Lung (tissue), 17 donors: ENCODE measurements at places on chromosomes 3 and 15. TPM values are rescaled to one million over a fixed set of nuclear protein-coding genes. Genes with fewer than 3 reads are reported as not detected.

Gene POLQ
- total RNA-seq: 2.1 TPM

Gene CCR2
- total RNA-seq: 8.8 TPM

Gene NAALADL2
- 8.5 TPM for total RNA-seq

Gene GOLGA6B
- total RNA-seq: not detected

DNA sequence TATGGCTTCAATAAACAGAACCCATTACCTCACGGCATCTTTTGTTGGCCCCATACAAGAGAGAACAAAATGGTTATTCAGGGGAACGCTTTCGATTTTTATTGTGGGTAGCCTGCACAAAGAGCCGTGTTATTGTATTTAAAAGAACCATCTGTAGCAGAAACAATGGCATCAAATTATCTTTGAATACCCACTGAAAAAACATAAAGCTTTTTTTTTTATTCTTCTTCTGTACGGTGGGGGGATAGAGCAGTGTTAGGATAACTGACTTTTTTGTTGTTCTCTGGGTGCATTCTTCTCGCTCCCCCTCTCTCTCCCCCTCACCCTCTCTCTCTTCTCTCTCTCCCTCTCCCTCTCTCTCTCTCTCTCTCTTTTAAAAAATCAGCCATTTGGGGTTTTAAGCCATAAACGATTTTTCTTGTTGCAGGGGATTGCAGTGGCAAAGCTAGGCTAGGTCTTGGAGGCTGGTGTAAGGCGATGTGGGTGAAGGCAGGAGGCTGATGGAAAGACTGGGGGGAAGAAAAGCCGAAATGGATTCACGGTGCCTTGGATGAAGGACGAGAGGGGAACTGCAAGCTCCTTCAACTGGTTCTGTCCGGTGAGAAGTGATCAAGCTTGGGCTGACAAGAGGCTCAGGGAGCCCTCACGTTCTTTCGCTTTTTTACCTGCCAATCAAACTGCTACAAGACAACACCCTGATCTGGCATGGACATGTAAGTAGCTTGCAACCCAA lies 12.4 kb upstream of the SOX2 start:
- DNase-seq: peak; percentile 12
- H3K27ac ChIP-seq: no peak overlapping the region
- H3K4me1 ChIP-seq: peaks cover 3% of the 10 kb centered on the region
- H3K4me3 ChIP-seq: no peak overlapping the region
- H3K27me3 ChIP-seq: peaks cover 85% of the 10 kb centered on the region

DNA sequence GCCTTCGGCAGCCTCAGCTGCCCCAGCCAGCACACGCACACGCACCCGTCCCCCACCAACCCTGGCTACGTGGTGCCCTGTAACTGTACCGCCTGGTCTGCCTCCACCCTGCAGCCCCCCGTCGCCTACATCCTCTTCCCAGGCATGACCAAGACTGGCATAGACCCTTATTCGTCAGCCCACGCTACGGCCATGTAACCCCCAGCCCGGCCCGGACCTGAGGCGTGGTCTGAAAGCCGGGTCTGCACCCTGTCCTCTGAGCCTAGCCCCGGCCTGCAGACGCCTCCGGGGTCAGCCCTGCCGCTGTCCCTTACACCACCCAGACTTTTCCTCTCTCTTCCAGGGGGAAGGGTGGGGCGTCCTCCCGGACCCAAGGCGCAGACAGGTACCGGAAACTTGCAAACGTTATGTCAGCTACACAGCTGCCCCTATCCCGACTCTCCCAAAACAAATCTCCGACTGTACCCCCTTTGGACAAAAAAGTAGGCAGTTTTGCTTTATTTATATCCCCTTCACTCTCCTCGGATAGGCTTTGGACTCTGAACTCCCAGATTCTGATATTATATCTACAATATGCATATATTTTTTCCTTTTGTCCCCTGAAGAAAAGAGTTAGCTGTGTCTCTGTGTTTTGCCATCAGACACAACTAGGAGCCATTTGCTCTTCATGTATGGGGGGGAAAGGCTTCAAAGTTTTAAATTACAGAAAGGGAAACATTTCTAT lies 1.4 kb downstream of the SOX14 start:
- no peak overlapping the region for H3K4me3 ChIP-seq
- H3K27me3 ChIP-seq: peaks cover 20% of the 10 kb centered on the region
- no peaks in the 10 kb centered on the region for H3K4me1 ChIP-seq

- H3K27me3 ChIP-seq: no peaks in the 10 kb centered on the region
- no peak overlapping the region for H3K4me3 ChIP-seq
- H3K36me3 ChIP-seq: no peaks in the 10 kb centered on the region
- peaks cover 15% of the 10 kb centered on the region for H3K4me1 ChIP-seq
Observed at GRCh38 chr3:129610276-129610675, 3.8 kb upstream of the PLXND1 start.
